ENCODE measurements at places on chromosomes 16 and 17.

GRCh38 chr17:41932816-41933389 lies 2.5 kb downstream of the ODAD4 start:
- no peak for DNase-seq

DNA sequence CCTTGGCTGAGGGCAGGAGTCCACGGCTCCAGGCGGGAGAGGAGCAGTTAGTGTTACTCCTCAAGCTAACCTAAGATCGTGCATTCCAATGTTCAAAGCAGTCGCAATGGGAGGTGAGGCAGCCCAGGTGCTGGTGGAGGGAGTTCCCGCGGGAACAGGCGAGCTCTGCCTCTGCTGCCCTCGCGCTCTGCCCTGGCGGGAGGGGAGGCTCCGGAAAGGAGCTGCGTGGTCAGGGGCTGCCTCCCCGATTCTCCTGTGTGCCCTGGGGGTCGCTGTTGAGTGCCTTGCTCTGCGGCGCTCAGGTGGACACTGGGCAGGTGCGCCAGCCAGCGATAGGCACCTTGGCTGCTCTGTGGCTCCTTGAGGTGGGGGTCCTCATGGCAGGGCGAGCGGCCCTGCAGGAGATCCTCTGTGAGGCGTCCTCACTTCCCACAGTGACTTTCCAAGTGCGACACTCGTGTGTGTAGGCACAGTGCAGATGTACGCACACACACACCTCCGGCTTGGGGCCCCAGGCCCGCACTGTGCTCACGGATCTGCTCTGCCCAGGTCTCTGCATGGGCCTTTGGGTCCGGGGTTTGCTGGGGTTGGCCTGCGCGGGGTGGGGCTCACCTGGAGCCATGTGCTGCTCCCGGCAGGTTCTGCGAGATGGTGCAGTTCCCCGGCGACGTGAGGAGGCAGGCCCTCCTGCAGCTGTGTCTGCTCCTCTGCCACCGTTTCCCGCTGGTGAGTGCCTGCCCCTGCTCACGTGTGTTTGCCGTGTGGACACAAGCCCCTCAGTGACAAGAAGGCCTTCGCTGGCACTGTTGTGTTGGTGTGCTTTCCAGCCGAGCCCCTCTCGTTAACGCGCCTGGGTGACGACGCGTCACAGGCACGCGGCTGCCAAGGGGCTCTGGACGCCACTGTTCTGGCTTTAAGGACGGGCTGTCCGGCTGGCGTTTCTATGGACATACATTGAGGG lies 97.9 kb upstream of the ZNF750 start:
- no peak for DNase-seq

GRCh38 chr17:44219616-44220212 lies at the start of gene UBTF:
Gene UBTF (minus strand): TSS chr17:44219675. CDS start chr17:44218229, 1,446 bp downstream.
- peak; percentile 78 for DNase-seq

DNA sequence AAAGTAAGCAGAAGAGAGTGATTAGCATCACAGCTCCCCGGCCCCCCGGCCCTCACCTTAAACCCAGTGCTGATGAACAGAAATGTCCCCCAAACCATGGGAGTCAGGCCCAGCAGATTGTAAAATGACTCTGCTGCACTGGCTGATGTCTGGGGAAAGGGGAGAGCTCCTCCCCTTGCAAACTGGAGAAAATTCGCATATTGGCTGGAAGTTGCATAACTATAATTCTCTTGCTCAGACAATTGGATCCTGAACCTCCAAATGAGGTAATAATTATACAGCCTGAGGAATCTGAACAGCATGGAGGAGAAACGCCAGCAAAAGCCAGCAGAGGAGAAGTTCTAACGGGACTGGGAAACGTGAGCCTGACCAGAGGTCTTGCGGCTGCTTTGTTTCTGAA lies 109.7 kb downstream of the C16orf95 start:
- DNase-seq = peak; percentile 36

DNA sequence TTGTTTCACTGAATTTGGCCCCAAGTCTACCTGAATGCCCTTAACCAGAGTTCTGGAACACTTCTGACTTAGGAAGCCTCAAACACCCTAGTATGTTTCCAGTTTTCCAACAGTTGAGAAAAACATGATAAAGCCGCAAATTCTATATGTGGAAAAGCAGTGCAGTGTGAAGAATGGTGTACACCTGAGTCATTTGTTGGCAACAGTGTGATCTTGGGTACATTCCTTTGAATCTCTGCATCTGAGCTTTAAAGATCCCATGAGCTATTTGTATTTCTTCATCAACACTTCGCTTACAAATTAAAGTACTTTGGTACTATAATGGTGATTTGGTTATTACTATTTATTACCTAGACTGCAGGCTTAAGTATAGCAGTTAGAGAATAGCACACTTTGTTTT lies 93.6 kb upstream of the TBX2 start:
- no peak for DNase-seq

DNA sequence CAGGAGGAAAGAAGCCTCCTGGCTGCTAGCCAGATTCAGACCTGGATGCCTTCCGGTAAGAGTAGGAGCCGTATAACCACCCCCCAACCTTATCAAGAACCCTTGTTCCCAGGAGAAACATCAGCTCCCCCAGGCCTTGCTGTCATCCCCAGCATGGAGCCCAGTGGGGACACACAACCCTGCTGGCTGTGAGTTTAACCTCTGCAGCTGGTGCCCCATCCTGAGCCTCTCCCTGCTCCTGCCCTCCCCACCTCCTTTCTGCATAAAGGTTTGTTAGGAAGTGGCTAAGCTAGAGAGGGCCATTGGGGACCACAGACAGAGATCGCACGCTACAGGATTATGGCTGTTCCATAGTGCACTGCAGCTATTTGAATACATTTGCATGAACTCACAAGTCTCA lies 55.5 kb upstream of the RPL38 start:
- no peak for DNase-seq
